ENCODE measurements at places on chromosomes 3 and 15.

- DNase-seq: no peak
These were observed 121.9 kb downstream of the CHST2 start for GRCh38 chr3:143241481-143241951.

DNA sequence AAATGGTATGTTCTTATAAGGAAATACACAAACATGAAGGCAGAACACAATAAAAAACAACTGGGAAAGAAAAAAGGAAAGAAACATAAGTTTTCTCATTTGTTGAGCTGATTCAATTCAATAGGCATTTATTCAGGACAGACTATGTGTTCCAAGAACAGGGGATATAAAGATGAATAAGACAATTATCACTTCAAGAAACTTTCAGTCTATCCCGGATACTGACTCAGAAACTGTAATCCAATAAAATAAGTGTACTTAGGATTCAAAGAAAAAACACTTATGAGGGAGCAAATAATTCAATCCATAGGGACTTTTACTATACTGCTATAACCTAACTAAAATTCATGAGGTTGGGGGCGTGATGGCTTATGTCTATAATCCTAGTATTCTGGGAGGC lies 3.5 kb upstream of the POPDC2 start:
- DNase-seq: no peak

GRCh38 chr3:147099076-147099475 lies 307.3 kb downstream of the ZIC4 start:
- no peak for DNase-seq

DNA sequence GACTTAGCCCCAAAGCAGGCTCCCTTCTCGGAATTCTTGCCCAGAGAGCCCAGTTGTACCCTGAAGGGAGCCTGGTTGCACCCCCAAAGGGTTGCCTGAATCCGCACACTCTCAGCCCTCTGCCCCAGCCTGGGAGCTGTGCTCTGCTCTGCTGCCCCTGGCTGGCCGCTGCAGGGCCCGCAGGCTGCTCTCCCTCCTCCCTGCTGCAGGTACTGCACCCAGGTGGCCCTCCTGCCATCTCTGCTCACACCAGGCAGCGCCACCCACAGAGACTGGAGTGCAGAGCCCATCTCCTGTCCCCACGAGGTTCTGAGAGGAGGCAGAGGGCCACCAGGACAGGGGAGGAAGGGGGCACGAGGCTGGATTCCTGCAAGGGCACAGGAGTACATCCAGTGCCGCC lies 134.2 kb upstream of the NSMCE3 start:
- DNase-seq: no peak

DNA sequence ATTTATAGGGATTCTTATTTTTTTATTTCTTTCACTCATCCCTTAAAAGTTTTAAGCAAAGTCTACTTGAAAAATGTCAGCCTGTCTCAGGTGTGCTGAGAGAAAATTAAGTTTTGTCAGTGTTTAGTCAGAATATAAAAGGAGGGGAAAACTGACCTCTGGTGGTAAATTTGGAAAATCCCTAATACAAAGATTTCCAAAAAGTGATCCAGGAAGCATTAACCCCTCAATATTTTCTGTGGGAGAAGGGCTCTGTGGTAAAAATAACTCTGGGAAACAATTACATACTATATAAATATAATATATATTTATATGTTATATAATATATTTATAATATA lies 41.0 kb upstream of the FRMD4B start:
- DNase-seq: no peak
